ENCODE measurements at places on chromosomes 5 and 9. TPM values are rescaled to one million over a fixed set of nuclear protein-coding genes. Genes with fewer than 3 reads are reported as not detected.

GRCh38 chr5:43422143-43422542, 10.0 kb upstream of the CCL28 start:
- DNase-seq = no peak

DNA sequence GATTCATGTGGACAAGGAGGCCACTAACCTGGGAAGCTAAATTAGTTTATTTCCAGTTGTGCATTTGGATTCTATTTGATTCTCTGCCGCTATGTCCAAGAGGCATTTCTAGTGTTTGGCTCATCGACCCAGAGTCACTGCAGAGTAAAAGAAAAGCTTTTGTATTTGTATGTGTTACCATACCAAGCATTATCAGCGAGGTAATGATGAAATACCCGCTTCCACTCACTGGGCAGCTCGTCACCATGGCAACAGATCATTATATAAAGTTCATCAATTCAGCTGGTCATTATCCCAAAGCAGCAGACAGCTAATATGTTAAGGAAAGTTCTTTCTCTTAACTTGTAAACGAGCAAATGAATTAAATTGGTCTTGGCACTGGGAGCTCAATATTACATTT, 380.3 kb downstream of the SEMA5A start:
- no peak for DNase-seq

DNA sequence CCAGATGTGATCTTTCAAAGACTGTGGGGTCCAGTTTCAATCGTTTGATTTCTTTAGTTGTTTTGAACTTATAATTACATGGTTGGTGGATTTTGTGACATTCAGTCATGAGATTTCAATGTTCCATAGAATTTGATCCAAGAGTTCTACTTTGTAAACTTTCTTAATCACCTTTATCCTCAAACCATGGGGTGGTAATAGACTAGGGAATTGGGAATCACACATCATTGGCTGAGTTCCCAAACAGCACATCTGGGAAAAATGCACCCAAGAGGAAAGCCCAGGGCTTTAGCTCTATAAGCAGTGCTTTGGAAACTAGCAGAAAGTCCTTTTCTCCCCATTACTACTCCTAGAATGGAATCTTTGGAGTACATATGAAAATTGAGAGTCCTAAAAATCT, 177.6 kb downstream of the NNT start:
- DNase-seq = no peak

- no peak for DNase-seq
Observed at GRCh38 chr9:127941062-127941960, 3.7 kb upstream of the DPM2 start.

- DNase-seq = no peak
Observed at GRCh38 chr5:153783362-153783658, 255.4 kb downstream of the FAM114A2 start.

DNA sequence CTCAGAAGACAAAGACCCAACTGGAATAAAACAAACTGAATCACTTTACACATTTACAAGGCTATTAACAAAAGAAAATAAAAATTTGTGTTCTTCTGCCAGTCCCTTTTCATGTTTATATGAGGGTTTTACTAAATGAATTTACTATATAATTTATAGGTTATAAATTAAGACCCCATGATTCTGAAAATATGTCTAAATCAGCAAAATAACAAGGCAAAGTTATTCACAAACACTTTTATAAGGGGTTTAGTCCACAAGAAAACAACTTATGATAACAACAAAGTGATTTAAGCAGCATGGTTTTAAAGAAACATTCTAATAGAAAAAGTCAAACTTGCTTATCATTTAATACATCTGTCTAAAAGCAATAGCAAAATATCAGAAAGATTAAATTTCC, 4.9 kb downstream of the MIER3 start:
- DNase-seq = no peak

GRCh38 chr5:147464211-147464610, 45.7 kb downstream of the DPYSL3 start:
- DNase-seq = no peak

GRCh38 chr5:40437452-40437861, 242.3 kb upstream of the PTGER4 start:
- DNase-seq = no peak

GRCh38 chr9:109409773-109410397, 88.2 kb downstream of the PTPN3 start:
- no peak for DNase-seq

GRCh38 chr9:120214332-120214731, 365.6 kb downstream of the CDK5RAP2 start:
- no peak for DNase-seq

GRCh38 chr9:121781701-121782464, 130.4 kb downstream of the DAB2IP start:
- DNase-seq = peak; percentile 34

DNA sequence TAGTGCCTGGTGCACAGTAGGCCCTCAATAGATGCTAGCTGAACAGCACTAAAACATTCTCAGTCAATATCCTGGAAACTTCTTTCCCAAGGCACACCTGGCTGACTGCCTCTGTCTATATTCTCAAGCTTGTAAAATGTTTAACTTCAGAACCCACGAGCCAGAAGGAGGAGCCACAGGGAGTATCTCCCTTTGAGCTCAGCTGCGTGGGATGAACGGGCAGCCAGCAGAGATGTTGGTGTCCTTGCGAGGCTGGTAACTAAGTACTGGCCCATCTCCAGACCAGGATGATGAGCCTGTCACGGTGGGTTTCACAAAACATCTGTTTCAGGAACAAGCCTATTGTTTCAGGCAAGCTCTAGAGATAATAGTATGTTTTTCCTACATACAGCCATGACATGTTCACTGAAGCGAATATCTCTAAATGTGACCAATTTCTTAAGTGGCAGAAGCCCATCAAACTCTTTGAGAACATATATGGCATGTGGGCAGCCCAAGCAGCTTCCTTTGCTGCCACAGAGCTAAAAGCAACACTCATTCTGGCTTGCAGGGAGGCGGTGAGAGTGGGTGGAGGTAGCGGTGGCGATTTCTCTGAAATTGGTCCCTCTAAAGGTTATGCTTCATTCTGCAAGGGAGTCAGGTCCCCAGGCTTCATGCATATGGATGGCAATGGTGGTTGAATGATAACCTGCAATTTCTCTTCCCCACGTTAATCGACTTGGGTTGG, 206.2 kb downstream of the TTLL11 start:
- DNase-seq = no peak

DNA sequence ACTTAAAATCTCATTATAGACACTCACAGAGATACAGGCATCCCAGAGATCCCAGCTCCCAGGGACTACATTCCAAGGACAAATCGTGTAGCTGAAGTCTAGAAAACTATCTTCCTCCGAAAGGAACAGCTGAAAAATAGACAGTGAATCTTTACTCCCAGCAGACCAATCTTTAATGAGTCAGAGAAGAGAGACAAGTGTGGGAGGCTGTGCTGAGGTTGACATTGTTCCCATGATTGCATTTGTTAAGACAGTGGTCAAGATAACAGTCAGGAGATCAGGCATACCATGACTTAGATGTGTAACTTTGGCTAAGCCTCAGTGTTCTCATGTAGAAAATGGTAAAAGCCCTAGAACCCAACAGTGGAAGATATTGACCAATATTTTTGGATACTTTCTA, 120.7 kb downstream of the PAPPA start:
- DNase-seq = no peak

DNA sequence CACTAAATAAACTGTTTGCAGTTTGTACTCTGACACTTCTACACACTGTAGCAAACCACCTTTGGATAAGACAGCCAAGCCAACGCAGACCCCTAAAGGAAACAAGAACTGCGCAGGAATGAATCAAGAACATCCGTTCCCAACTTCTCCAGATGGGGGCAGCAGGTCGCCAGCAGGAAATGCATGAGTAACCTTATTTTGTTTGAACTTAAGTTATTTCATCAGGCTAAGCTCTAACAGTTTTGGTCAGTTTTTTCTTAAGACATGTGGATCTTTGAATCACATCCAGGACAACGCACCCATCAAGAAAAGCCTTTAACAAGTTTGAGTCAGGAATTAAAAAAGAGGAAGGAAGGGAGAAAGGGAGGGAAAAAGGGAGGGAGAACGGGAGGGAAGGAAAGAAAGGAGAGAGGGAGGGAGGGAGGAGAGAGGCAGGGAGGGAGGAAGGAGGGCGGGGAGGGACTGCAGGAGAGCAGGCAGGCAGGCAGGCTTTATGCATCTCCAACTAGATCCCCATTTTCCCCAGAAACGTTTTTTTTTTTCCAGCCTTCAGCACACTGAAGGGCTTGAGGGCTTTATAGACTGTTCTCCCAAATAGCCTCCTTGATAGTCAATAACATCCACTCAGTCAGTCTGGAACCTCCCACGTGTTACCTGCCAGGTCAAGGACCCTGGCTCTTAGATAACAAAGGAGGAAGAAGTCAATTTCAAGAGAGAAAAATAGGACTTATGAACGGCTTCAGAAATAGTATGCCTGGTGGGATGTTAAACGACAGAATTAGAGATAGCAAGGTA, 22.2 kb downstream of the BHMT start:
- DNase-seq = peak; percentile 66

DNA sequence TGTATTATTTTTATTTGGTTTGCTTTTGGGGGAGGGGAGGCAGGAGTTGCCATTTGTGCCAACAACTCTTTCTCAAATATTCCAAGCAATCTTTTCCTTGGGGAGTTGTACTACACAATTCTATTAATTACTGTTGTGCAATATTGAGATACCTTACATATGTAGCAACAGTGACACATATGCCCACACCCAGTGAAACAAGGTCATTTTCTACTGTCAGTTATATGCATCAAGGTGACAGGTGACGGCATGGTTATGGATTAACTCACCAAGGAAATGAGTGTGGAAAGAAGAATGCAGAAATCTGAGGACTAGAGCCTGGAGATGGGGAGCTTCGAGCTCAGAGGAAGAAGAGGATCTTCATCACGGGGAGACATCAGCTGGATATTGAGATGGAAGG, 17.9 kb upstream of the MSMP start:
- no peak for DNase-seq

DNA sequence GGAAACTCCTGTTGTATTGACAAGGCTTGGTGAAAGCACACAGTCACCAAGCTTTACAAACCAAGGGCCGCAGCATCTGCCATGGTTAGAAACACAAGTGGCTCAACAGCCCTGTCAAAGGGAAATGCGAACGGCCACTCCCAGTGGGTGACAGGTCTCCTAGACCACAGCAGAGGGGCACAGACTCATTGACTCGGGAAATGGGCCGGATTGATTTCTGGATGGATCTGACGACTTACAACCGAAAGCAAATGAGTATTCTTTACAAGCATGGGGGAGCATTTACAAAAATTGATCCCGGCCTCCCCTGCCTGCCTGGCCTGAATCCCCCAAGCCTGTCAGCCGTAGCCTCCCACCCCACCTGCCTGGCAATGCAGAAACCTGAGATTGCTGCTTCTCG, 48.2 kb downstream of the ADAMTS2 start:
- peak; percentile 26 for DNase-seq

- no peak for DNase-seq
Observed at GRCh38 chr9:71285191-71285656, 163.8 kb upstream of the TRPM3 start.

DNA sequence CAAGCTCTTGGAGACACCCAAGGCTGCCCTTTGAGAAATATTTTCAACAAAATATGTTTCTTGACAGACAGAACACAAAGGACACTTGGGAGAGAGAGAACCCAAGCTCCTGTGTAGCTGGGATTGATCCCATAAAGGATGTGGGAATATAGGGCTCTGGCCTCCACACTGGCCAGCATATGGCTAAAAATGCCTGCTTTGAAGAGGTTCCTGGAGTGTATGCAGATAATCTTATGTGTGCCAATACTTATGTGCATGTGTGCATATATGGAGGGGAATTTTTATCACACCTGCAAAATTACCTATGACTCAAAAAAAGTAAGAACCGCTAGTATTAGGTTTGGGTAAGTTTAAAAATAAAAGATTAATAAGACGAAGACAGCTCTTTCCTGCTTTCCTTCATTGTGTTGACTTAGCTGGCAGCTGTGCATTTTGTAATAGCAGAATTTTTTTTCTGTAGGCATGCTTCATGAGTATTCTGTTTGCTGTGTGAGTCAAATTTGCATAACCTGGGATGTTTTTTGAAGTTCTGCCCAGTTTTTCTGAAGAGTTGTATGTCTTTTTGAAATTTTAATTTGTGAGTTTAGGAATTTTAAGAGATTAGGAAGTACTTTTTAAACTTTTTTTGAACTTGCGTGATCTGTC, 42.6 kb downstream of the HACD4 start:
- no peak for DNase-seq

- DNase-seq = peak; percentile 74
Observed at GRCh38 chr5:14357441-14357840, 214.3 kb downstream of the TRIO start.

DNA sequence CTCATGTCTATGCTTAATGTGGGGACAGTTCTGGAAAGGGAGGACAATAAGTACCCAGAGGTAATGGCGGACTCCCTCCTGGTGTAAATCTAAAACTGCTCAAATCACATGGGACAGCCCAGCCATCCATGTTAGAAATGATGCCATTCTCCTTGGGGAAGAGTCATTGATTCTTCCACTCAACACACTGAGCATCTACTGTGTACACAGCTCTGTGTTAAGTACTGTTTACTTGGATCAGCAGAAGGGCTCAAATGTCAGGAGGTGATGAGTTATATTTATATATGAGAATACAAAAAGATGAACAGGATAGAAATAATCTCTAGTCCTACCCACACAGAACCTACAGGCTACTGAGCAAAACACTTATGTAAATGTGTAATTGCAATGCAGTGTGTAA, 31.8 kb upstream of the NANS start:
- DNase-seq = no peak

- no peak for DNase-seq
Observed at GRCh38 chr9:137982200-137982599, 104.6 kb downstream of the CACNA1B start.

DNA sequence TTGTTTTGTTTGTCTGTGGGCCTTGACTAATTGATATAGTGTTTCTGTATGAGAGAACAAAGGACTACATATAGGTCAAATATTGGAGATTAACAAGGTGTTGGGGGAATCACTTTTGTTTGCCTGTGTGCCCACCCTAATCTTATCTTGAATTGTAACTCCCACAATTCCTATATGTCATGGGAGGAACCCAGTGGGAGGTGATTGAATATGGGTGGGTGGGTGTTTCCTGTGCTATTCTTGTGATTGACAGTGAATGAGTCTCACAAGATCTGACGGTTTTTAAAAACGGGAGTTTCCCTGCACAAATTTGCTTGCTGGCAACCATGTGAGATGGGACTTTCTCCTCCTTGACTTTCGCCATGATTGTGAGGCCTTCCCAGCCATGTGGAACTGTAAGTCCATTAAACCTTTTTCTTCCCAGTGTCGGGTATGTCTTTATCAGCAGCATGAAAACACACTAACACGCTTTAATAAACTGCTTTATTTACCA, 64.9 kb upstream of the HSPB3 start:
- no peak for DNase-seq

The SPINK7 gene
- total RNA-seq = not detected

The PCDHGB6 gene
- total RNA-seq = 6.2 TPM

The PLEKHG4B gene
- total RNA-seq = not detected

The WNT8A gene
- total RNA-seq = not detected

The SPEF2 gene
- total RNA-seq = 1.1 TPM

The IFNA17 gene
- total RNA-seq = not detected

The TNFSF8 gene
- 0.46 TPM for total RNA-seq

The ANKDD1B gene
- total RNA-seq = not detected

The PCDHGB2 gene
- total RNA-seq = 9.2 TPM

The PRUNE2 gene
- total RNA-seq = 1.3 TPM

The GABRA1 gene
- not detected for total RNA-seq

The FBN2 gene
- 23.5 TPM for total RNA-seq

The CD180 gene
- total RNA-seq = 0.65 TPM
